ENCODE measurements at places on chromosomes 5 and 9.

GRCh38 chr9:128321343-128321742 is 904 bp downstream of the TRUB2 start:
- no peak for DNase-seq

DNA sequence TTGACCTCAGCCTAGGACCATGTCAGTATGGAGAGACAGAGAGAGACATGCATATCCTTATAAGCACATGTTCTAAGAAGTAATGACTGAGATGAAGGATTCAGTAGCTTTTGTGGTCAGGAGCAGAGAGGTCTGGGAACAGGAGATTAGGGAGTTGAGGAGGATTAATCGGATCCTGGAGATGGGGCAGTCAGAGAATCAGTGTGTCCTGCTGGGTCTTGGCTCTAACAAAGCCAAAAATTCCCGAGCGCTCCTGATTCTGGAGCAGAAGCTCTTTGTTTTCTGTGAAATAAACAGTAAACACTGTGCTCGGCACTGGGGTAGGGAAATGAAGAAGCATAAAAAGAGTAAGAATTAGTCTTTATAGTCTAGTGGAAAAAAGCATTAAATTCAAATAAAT is 520.0 kb upstream of the CLINT1 start:
- DNase-seq: no peak

DNA sequence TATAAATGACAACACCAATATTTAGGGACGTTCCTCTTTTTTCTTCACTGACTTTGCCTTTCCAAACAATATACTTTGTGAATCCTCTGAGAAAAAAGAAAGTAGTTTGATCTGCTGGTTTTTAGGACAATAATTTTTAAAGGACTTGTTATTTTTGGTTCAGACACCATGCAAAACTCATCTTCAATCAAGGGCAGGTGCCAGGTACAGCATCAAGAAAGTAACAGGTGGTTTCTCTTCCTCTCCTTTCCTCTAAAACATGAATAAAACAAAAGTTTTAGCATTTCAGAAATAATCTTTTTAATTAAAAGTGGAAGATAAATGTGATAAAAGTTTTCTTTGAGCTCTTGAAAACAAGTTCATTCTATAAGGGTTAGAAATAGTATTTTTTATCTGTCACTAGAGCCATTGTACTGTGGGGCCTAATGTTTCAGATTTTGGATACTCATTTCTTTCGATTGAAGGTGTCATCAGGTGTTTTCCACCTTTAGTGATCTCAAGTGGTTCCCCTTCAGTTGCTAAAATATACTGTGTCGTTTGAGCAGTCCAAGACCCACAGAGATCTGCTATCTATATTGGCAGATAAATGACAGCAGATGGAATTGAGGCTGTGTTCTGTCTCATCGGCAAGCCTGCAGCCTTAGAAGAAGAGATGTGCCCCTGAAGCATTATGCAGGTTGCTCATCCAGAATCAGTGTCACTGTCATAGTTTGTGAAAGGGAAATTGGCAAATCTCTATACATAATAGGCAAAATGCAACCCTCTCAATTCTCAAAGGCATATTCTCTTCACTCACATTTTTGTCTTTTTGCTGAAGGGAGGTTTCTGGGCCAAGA is 499.7 kb downstream of the PDE4D start:
- DNase-seq: no peak

GRCh38 chr9:113906411-113907110 is 30.5 kb downstream of the ZNF618 start:
- no peak for DNase-seq

DNA sequence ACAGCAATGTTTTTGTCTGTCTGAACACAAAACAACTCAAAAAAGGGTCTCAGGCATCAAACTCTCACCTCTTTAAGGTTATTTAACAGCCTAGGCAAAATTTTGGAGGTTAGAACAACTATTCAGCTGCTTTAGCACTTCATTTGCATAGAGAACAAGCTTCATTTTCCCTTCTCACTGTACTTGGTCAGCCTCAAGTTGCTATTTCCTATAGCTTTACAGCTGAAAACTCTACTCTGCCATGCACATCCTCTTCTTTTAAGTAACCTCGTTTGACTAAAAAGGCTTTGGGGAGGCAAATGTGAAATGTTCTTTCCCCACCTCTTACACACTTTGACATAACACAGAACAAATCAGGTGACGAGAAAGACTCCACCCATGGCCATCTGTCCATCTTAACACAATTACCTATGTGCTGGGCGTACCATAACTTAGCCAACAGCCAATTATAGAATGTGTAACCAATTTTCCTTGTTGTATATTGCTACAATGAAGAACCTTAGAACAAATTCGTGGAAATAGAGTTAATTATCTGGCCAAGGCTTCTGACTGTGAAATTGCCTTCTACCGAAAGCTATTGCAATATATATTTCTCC is 195.7 kb downstream of the DCP2 start:
- no peak for DNase-seq

GRCh38 chr9:20980832-20981455 is 50.5 kb downstream of the HACD4 start:
- DNase-seq: no peak

- no peak for DNase-seq
Measured at GRCh38 chr5:82513738-82514137, 235.6 kb upstream of the RPS23 start.

DNA sequence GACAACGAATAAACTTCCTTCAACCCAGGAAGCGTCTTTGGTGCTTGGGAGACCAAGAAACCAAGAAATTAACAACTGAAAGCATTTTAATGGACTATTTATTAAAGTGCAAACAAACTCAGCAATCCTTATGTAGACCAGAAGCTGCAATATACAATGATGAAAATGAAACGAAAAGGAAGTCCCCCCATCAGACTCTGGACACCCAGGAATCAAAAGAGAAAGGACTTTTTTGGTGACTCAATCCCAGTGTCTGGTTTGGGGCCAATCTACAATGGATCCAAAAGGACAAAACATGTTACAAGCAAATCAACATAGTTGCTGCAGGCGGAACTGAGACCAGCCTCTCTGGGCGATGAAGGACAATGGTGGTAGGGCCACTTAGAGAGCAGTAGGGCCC is 39.5 kb downstream of the C9orf152 start:
- no peak for DNase-seq

GRCh38 chr9:90870621-90871326 is 69.2 kb downstream of the SYK start:
- no peak for DNase-seq

- no peak for DNase-seq
Measured at GRCh38 chr9:755454-756381, 85.8 kb upstream of the DMRT1 start.

GRCh38 chr5:51495672-51496071 is 112.4 kb downstream of the ISL1 start:
- no peak for DNase-seq

DNA sequence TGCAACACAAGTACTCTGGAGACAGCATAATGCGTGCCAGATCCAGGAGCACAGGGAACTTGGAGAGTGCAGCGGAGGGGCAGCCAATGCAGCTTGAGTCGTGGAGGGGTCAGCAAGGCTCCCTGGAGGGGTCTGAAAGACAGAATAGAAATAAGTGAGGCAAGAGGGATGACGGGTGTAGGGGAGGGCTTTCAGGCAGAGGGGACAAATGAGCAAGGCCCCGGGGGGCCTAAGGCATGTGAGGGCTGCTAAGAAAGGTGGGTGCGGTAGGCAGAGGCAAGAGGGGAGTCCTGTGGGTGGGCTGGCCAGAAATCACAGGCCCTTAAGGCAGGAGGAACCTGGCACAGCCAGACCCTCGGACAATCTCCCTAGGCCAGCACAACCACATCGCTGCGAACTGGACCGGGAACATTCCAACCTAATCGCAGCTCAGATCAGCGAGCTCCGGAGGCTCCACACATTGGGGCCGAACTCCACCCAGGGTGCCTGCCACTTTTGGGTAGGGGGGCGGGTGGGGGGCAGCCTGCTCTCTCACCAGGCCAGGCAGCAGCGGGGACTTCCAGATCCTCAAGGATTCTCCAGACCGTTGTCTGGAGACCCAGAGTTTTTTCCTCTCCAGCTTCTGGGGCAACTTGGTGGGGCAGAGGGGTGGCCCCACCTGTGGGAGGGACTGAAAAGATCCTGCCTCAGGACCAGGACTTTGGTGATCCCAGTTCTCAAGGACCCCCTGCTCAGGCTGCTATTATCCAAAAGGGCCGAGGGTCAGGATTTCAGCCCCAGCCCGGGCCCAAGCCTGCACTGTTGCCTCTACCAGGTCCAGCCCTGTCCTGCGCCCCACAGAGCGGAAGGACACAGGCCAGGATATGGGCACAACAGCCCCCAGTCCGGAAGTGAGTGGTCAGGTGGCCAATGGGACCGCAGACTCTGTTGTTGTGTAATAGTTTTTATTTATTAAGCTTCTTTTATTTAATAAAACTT is 22.7 kb upstream of the CYSTM1 start:
- DNase-seq: no peak

- no peak for DNase-seq
Measured at GRCh38 chr5:5419291-5420210, 2.9 kb upstream of the ICE1 start.

GRCh38 chr5:62974623-62975022 is 396.0 kb downstream of the LRRC70 start:
- DNase-seq: no peak

- no peak for DNase-seq
Measured at GRCh38 chr5:59328709-59329296, 564.7 kb downstream of the PDE4D start.

DNA sequence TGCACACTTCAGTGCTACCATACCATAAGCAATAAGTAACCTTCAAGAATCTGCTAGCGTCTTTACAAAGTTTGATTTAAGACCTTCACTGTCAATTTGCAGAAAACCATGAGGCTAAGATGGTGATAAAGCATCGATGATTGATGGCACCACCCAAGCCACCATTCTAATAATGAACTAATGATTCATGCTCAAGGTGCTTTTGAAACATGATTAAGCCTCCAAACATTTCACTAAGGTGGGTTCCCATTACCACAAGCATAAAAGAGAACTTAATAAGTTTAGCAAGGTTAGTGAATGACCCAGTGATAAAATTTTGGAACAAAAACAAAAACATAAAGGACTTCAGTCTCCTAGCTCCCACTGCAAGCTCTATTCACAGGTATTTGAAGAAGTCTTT is 214.7 kb downstream of the FBXL17 start:
- DNase-seq: no peak

- DNase-seq: no peak
Measured at GRCh38 chr9:14344053-14344524, 30.1 kb upstream of the NFIB start.

- no peak for DNase-seq
Measured at GRCh38 chr5:126464959-126465358, 41.8 kb downstream of the GRAMD2B start.

DNA sequence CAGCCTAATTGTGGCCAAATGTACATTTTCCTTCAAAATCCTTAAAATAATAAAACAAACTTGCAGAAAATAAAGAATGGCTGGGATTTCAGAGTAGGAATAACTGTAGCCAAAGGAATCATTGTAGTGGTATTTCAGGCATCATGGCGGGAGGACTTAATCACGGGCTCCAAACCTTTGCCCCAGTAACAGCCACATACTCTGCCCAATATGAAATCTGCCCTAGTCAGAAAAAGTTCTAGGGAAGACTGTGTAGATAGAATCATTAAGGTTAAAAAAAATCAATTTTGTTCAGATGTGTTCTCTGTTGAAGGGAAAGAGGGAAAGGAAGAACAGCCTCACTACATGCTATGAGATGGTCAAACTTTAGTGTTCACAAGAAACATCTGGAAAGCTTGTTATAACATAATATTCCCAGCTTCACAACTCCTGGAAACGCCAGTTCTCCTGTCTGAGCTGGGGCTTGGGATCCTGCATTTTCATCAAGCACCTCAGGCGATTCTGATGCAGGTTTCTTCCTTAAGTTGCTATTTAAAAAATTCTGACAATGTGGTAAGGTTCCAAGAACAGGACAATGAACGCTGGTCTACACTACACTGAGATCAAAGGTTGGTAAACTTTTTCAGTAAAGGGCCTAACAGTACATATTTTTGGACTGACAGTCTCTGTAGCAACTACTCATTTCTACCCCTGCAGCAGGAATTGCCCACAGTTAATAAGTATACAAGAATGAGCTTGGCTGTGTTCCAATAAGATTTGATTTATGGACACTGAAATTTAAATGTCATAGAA is 87.9 kb downstream of the CEMIP2 start:
- DNase-seq: no peak

GRCh38 chr5:102922111-102922720 is 167.1 kb downstream of the PAM start:
- DNase-seq: no peak

- no peak for DNase-seq
Measured at GRCh38 chr5:122478741-122479442, 166.9 kb downstream of the SNCAIP start.

DNA sequence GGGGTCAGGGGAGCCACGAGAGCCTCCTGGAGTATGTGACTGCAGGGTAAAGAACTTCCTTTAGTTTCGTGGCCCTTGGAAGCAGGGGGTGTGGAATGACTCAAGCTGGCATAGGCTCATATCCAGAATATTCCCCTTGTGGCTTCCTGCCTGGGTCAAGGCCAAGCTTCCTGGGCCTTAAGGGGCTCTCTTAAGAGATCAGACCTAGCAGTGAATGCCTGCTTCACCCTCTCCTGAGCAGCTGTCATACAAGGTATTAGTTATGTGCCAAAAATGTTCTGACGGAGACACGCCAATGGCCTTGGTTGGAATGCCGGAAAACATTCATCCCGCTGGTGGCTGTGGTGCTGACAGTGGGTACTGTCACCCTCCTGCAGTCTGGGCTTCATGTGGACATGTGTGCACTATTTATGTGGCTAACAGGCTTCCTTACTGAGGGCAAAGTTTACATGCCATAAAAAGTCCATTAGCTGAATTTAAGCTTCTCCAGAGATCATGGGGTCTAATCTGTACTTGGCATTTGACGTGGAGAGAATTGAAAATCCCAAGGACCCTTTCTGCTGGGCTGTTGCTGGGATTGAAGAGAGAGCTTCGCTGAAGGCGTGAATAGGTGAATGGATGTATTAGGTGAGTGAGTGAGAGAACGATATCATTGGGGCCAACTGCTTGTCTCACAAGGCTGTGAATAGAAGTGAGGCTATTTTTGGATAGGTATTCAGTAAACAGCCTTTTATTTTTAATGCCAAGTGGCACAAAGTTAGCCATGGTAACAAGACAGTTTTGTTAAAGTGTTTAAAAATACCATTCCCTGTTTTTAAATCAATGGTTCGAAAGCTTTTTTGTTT is 156.8 kb downstream of the MACROH2A1 start:
- DNase-seq: no peak
